ENCODE measurements at places on chromosomes 2 and 18. TPM values are rescaled to one million over a fixed set of nuclear protein-coding genes. Genes with fewer than 3 reads are reported as not detected.

DNA sequence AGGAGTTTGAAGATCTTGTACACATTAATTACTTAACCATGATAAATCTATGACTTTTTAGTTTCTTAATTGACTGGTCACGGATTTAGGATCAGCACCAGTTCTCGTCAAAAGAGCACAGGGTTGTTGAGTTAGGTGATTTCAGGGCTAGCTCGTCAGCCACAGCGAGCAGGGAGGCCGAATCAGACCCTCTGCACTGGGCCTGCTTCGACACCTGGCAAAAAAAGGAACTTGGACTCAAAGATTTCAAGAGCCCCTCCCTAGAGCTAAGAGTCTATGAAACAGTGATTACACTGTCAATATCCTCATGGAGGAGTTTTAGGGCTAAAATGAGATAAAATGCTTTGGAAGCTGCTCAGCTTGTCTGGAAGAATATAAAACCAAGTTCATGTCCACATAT is 4.6 kb upstream of the SERTAD2 start:
- no peak for DNase-seq

GRCh38 chr18:45854036-45854586 is 28.6 kb downstream of the SIGLEC15 start:
- no peak for DNase-seq

DNA sequence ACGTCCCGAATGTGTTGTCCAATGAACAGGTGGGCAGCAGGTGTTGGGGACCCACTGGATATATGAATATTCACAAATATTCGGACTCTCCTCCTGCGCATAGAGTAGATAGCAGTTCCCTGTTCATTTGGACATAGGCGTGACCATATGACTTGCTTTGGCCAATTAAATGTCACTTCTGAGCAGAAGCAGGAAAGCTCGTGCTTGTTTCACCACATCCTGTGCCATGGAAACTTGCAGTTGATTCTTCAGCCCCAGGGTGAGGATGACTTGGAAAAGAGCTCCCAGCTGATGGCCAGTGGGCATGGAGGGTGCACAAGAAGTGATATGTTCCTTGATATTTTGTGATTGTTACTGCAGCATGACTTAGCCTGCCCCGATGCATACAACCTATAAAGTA is 52.6 kb downstream of the PTPRM start:
- no peak for DNase-seq

- peak; percentile 53 for DNase-seq
Measured at GRCh38 chr18:26460449-26461091, 87.8 kb downstream of the KCTD1 start.

DNA sequence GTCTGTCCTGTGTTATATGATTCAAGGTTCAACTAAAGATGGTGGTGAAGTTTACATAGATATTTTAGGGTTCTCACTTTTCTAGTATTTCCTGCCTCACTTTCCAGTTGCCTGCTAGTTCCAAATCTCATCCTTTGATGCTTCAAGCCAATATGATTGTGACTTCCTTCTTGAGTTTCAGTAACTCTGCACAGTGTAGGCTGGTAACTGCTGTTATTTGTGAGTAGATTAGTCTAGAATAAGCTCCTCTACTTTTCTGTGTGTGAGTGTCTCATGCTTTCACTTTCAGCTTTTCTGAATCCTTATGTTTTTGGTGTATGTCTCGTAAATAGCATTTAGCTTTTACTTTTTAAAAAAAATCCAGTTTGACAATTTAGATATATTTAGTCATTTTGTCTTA is 42.6 kb downstream of the GALNT1 start:
- no peak for DNase-seq

DNA sequence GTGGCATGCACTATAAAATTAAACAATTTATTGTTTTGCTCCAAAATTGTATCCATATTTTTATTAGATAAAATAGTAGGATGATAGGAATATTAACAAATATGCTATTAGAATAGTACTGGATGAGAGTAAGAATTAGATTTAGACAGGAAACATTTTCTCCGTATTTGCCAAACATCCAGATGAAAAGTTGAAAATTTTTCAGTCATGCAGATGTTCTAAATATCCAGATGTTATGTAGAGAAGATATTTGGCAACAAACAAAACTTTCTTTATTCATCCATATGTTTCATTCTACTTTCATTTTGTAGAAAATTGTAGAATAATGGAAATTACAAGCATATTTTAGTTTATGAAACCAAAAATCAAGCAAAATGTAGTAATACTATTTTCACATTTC is 45.2 kb upstream of the NEUROD1 start:
- no peak for DNase-seq

DNA sequence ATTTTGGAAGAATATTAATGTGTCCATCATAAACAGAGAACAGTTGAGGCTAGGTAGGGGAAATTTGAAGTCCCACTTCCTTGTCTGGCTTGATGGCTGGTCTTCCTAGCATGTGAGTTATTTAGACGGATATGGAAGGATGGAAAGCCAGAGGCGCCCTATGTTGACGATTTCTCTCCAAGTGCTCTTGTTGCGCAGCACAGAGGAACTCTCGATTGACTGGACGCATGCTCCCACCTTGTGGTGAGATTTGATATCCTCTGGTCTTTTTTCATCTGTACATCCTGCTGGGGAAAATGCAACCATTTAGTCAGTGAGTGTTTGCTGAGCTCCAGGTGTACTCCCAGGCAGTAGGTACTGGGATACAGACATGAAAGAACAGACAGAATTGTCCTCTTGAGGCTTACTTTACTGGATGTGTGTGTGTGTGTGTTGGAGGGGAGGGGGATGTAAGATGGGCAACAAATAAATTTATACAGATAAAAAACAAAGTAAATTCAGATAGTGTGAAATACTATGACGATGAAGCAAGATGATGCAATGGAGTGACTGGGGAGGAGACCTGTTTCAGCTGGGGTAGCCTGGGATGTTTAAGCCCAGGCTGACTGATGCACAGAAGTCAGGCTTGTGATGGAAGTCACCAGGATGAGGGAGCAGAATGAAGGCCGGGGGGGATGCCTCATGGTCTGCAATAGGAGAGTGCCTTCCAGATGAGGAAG is 137.2 kb downstream of the TRIM43 start:
- peak; percentile 83 for DNase-seq

DNA sequence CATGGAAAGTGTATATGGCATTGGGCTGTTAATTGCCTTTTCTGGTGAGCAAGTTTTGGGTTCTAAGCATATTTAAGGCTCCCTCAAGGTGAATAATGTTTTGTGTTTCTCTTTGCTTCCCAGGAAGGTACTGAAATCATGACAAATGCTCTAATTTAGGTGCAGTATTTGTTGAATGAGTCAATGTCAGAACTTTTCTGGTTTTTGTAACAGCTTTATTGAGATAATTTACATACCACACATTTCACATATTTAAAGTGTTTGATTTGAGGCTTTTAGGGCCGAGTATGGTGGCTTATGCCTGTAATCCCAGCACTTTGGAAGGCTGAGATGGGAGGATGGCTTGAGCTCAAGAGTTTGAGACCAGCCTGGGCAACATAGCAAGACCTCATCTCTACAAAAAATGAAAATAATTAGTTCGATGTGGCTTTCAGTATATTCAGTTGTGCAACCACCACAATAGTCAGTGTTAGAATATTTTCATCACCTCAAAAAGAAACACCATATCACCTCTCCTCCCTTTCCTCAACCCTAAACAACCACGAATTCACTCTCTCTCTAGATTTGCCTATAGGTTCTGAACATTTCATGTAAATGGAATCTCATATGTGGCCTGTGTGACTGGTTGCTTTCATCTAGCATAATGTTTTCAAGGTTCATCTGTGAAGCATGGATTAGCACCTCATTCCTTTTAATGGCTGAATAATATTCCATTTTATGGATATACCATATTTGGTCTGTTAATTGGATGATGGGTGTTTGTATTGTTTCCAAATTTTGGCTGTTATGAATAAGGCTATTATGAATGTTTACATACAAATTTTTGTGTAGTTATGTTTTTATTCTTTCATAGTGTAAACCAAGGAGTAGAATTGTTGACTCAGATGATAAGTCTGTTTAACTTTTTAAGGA is 54.9 kb downstream of the MGAT5 start:
- DNase-seq = no peak

DNA sequence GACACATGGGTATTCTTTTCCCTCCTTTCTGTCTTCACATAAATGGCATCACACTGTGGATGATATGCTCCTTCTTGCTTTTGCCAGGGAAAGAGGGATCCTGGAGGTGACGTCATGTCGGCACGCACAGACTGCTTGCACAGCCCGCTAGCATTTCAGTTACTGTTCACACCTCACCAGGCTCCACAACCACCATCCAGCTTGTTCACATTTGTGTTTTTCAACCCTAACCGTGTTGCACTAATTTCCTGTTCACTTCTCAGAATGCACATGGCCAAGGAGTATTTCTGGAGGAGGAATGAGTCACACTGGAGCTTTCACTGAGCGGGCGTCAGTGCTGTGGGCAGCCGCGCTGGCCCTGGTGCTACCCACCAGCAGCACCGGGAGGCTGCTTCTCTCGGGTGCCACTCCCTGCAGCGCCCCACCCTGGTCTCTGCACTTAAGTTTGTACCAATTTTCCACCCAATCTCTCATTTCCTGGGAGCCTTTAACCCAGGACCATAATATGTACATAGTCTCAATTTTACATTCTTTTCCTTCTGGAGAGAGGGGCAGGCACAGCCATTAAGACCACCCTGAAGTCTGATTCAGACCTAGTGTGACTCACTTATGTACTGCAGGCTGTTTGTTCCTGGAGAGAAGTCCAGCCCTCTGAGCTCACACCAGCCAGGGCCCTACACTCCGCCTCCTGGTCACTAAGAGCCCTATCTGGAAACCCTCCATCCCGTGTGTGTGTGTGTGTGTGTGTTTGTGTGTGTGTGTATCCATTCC is 65.1 kb downstream of the MBP start:
- DNase-seq = peak; percentile 65

GRCh38 chr2:50645346-50645745 is 386.6 kb downstream of the NRXN1 start:
- DNase-seq = no peak

GRCh38 chr2:241070361-241070760 is 31.7 kb downstream of the MTERF4 start:
- DNase-seq = no peak

The KLHL41 gene
- 1.6 TPM for total RNA-seq

The NR4A2 gene
- total RNA-seq = 7.9 TPM

The FZD7 gene
- total RNA-seq = 12.1 TPM

The DYNAP gene
- not detected for total RNA-seq

The IL37 gene
- not detected for total RNA-seq

The CHRNA1 gene
- total RNA-seq = not detected

The TTR gene
- 0.97 TPM for total RNA-seq

Data from lung (tissue), 17 donors.